ENCODE measurements at places on chromosomes 2 and 18.

DNA sequence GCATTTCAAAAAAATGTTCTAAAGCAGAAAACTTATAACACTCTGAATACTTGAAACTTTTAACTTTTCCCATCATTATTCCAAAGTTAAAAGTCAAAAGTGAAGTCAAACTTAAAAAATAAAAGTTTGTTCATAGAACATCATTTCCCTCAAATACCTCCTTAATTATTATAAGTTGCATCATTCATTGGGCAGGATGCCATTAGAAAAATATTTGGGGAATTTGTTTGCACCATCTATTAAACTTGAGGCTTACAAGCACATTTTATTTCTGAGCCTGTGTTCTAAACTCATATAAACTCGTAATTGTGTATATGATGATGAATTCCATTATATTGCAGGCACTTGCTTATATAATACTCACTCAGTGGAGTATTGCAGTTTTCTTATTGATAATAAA is 588.0 kb upstream of the NRXN1 start:
- DNase-seq: no peak

- no peak for DNase-seq
Observed at GRCh38 chr2:217858519-217859491, 144.0 kb downstream of the TNS1 start.

GRCh38 chr2:174781996-174782395 is 17.7 kb upstream of the CHRNA1 start:
- no peak for DNase-seq

- no peak for DNase-seq
Observed at GRCh38 chr18:459814-460593, 40.5 kb downstream of the COLEC12 start.

GRCh38 chr2:160696087-160696452 is 202.5 kb upstream of the RBMS1 start:
- no peak for DNase-seq

DNA sequence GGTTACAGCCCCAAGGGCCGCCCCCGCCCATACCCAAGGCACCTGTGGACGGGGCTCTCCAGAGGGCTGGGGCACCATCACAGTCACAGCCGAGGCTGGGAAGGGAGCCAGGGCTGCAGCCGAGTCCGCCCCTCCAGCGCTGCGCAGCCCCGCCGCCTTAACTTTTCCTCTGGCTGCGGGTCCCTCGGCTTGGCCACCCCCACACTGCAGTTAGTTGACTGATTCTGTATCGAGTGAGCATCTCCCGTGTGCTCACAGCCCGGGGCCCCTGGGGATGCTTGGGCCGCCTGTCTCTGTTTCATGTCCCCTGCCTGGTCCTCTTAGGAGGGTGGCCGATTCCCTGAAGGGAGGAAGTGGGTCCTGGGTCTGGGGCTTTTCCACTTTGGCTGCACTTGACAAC is 33.7 kb downstream of the EMILIN2 start:
- no peak for DNase-seq

DNA sequence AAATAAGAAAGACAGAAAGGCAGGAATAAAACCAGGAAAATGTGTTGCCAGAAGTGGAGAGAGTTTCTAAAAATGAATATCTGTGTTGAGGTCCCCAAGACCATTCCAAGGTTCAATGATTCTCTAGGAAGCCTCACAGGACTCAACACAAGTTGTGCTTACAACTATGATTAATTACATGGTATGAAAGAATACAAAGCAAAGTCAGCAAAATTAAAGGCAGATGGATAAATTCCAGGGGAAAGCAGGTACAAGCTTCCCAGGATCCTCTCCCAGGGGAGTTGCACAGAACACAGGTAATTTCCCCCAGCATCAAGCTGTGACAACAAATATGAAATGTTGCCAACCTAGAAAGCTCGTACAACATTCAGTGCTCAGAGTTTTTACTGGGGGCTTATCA is 154.4 kb upstream of the HNMT start:
- no peak for DNase-seq

- DNase-seq: no peak
Observed at GRCh38 chr2:222423632-222424275, 589 bp upstream of the SGPP2 start.

- DNase-seq: no peak
Observed at GRCh38 chr18:73646772-73647171, 500.9 kb downstream of the FBXO15 start.

- no peak for DNase-seq
Observed at GRCh38 chr18:2883076-2883735, 36.4 kb downstream of the EMILIN2 start.

DNA sequence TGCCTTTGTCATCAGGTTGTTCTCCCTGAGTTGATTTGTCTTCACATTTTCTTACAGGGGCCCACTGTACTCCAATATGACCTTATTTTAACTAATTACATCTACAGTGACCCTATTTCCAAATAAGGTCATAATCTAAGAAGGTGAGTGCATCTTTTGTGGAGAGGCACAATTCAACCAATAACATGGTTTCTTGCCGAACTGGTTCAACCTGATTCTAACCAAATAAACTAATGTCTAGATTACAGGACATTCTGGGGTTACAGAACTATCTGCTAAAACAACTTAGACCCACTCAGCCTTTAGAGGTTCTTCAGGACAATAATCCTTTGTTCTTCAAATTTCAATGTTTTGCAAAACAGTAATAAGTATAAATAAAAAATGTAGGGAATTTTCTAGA is 496.5 kb upstream of the SOX11 start:
- no peak for DNase-seq

GRCh38 chr2:19806591-19806990 is 95.2 kb downstream of the TTC32 start:
- DNase-seq: no peak

DNA sequence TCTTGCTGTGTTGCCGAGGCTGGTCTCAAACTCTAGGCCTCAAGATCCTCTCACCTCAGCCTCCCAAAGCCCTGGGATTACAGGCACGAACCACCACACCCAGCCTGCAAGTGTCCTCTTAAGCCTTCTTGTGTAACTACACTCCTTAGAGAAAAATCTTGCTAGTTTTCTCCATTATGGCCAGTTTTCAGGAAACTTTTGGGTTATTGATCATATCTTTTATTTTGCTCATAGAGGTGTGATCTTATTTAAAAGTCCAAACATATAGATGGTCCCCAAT is 2.4 kb downstream of the SOCS6 start:
- DNase-seq: no peak

GRCh38 chr18:78362198-78362597 is 617.4 kb upstream of the SALL3 start:
- DNase-seq: no peak

DNA sequence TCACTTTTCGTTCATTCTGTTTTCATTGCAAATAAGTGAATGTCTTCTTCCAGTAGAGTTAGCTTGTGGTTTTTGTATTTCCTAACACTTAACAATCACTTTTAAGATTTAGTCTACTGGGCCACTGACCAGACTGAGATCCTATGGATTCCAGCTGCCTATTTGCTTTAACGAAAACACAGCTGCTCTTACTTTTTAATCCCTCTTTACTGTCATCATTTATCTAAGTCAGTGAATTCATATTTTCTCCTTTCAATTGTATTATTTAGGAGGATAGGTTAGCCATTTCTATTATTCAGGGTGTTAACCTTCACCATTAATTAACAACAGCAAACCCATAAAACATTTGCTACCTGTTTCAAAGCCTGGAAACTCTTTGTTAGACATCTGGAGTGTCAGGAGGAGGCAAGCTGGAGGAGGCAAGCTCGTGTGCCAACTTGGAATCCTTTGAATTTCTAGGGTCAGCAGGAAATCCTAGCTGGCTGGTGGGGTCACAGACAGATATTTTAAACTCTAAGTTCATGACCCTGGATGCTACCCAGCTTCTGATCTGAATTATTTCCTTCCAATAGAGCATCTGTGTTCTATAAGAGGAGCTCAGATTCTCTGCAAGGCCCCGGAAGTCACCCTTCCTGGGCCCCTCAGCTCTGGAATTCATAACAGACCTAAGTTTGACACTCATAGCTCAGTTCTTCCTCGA is 385.3 kb downstream of the RBM43 start:
- no peak for DNase-seq

- DNase-seq: no peak
Observed at GRCh38 chr18:64091526-64091925, 57.4 kb downstream of the LINC00305 start.

GRCh38 chr2:95306336-95306895 is 9.3 kb downstream of the KCNIP3 start:
- DNase-seq: no peak

DNA sequence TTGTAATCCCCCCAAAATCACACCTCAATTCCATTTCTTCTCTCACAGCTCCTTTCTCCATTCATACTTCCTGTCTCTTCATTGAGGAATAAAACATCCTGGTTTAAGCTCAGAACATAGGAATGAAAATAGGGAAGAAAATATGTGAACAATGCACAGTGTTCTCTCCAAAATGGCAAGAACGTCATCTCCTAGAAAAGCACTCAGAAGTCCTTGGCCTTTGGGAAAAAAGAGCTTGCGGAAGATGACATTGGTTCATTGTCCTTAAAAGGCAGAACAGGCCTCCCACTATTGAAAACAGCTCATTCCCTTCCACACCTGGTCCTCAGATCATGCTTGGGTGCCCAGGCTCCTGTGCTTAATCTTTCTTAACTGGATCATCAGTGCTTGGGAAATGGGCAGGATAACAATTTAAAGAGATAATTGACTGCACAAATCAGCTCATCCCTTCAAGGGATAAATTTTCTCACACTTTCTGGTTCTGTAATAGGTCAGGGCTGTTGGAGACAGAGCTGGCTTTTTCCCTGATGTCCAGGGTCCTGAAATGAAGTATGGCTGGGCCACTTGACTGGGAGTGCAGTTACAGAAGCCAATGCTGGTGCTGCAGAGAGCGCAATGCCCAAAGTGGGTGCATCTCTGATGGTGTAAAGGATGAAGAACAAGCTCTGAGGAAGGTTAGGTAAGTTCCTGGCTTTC is 69.2 kb downstream of the MARCHF4 start:
- no peak for DNase-seq

DNA sequence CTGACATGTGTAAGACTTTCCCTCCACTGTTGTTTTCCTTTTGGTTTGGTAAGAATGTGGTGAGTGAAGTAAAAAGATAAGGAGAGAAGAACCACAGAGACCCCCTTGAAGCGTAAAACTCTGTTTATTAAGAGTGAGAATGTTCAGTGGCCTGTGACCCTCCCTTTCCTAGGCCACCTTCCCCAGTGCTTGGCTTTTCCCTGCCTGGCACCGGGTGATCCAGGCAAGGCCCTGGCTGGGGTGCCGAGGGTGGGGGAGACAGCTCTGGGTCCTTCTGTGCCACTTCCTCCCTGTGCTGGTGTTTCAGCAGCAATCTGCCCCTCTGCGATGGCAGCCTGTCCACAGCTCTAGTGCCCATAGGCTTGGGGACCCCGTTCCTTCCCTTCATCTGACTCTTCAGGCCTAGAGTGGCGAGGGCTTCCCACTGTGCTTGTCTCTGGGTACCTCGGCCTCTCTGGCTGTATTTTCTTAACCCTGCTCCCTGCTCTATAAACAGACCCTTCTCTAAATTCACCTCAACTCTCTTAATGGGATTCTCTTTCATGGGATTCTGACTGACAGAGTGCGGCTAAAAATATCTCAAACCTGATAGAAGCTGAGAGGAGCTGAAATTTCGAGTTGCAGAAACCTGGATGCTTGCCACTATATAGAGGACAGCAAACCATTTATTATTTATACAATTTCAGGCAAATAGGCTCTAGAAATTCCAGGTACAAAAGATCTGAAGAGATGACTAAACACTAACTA is 461.0 kb downstream of the DLGAP1 start:
- no peak for DNase-seq

DNA sequence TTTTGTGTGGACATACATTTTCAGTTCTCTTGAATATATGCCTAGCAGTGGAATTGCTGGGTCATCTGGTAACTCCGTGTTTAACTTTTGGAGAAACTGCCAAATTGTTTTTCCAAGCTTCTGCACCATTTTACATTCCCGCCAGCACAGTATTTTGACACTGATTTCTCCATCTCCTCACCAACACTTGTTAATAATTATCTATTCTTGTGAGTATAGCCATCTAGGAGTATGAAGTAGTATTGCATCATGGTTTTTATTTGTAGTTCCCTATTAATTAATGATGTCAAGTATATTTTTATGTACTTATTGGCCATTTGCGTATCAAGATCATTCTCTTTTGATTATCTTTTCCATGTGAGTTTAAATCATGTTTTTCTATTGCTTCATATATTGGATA is 17.9 kb upstream of the AOX1 start:
- no peak for DNase-seq

- DNase-seq: no peak
Observed at GRCh38 chr18:8299054-8299980, 309.9 kb upstream of the RAB12 start.

GRCh38 chr2:9686061-9686460 is 55.3 kb upstream of the YWHAQ start:
- no peak for DNase-seq

- no peak for DNase-seq
Observed at GRCh38 chr18:23994361-23994902, 20.1 kb upstream of the TTC39C start.

GRCh38 chr18:34458410-34458977 is 233.8 kb upstream of the NOL4 start:
- no peak for DNase-seq

DNA sequence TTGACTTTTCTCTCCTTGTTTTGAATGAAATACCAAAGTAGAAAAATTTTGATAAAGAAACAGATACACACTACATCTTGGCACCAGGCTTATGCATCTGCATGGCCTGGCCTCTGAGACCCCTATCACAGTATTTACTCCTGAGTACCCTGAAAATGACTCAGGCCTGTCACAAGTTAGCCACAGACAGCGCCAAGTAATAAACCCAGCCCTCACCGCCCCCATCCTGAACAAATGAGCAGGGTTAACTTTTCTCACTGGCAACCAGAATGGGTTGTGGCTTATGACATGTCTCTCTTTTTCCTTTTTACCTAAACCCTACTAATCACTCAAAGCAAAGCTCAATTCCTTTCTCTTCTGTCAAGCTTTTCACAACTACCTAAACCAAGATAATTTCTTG is 35.3 kb downstream of the SPRED2 start:
- no peak for DNase-seq

DNA sequence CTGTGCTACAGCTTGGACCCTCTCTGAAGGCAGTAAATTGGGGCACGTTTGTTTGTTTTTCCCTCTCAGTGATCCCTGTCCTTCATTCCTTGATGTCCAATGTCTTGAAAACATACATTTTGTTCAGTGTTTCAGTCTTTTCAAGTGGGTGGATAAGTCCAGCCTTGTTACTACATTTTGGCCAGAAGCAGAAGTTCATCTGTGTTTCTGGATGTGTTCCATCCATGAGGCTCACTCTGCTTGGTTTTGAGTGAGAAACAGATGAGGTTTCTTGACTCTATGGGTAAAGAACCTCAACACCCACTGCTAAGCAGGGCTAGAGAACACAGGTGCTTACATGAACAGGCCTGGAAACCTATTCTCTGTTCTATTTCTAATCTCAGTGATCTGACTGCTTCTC is 74.5 kb upstream of the RFX8 start:
- no peak for DNase-seq

DNA sequence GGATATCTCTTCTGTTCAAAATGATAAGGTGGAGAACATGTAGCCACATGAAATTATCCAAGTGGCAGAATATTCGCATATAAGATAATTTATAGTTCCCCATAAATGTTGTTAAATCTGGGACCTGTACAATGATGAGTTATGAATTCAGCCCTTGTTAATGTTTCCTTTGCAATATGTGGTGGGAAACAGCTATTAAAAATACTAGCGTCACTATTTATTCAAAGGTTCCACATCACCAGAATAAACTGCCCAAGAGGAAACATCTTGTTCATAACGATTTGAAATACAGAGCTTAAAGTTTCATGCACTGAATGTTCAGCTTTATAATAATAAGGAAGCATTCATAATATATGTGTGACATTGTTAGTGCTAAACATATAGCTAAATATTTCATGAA is 223.9 kb upstream of the TCF4 start:
- DNase-seq: no peak
